ENCODE measurements at places on chromosomes 13 and 19. TPM values are rescaled to one million over a fixed set of nuclear protein-coding genes. Genes with fewer than 3 reads are reported as not detected.
A peak's percentile ranks its signal among the peaks of the same experiment; 100 is the strongest.

SCGB2B2 gene
- 0.64 TPM for total RNA-seq

DNA sequence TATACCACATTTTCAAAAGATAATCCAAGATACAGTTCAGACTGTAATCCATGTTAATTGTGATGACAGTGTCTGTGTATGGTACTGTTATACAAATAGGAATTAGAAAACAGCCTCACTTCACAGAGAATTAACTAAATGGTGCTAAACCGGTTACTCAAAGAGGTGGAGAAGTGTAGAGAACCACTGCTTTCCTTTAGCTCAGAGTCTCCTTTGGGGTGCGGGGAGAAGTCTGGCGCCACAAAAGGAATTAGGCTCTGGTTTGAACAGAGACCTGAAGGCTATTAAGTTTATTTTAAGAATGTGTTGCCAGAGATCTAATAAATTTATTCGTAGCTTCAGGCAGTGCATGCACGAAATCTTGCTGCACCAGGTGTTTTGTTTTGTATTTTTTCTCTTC, 65.8 kb downstream of the FREM2 start:
- no peaks in the 10 kb centered on the region for H3K36me3 ChIP-seq
- H3K27me3 ChIP-seq = no peaks in the 10 kb centered on the region
- DNase-seq = no peak
- no peak overlapping the region for H3K27ac ChIP-seq

DNA sequence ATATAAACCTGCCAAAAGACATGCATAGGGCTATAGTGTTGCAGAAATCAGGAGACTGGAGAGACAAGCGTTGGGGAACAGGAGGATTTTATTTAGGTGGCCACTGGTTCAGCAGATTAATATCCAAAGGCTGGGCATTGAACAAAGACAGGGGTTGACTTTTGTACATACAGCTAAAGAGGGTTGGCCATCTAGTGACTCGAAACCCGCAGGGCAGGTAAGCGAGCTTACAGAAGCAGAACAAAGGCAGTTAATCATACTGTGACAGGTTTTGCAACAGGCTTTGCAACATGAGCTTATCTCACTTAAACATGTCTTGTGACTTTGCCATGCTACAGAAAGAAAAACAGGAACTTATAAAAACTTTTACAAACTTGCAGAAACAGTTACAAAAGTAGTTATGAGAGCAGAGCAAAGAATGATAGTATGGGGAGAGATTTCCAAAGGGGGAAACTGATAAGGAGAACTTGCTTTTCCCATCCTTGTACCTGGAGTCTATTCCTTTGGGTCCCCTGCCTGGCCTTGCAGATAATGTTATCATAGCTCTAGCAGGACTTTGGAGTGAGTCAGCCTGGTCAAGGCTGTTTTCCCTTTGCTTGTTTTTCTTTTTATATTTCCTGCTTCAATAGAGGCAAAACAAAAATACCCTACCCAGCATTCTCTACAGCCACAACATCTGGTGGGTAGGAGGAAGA, 234.2 kb downstream of the PCDH17 start:
- H3K27me3 ChIP-seq = no peaks in the 10 kb centered on the region
- H3K4me3 ChIP-seq = no peak overlapping the region
- no peaks in the 10 kb centered on the region for H3K36me3 ChIP-seq

- peaks cover 27% of the 10 kb centered on the region for H3K4me1 ChIP-seq
- H3K4me3 ChIP-seq = no peak overlapping the region
- DNase-seq = no peak
Measured at GRCh38 chr19:29947871-29948270, 5.8 kb downstream of the URI1 start.

IGFLR1 gene
- 110 TPM for total RNA-seq

DNA sequence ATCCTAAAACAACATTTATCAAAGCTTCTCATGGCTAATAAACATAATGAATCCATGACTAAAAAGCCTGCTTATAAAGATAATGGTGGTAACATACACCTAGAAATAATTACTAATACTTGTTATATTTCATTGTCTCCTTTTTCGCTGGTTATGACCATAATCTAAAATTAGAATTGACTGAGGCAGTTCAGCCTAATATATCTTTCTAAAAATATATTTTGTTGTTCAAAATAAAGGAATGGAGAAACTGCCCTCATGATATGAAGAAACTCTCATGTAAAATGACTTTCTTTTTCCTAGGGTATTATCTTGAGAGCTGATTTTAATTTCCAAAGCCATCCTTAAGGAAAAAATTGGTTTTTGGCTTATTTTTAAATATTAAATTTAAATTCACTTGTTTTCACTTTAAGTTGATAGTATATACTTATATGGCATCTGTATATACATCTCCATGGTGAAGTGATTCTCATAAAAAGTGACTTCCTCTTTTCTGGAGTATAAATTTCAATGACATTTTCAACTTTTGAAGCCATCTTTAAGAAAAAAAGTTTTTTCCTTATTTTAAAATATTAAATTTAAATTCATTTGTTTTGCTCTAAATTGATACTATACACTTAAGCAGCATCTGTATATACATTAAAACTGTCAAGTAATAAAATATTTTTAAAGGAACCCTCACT, 204.6 kb downstream of the VWA8 start:
- DNase-seq = no peak
- no peaks in the 10 kb centered on the region for H3K36me3 ChIP-seq
- no peaks in the 10 kb centered on the region for H3K27me3 ChIP-seq
- no peak overlapping the region for H3K27ac ChIP-seq

PEX11G gene
- total RNA-seq = 0.99 TPM

EPN1 gene
- total RNA-seq = 68.2 TPM

CTXN1 gene
- 0.20 TPM for total RNA-seq

DNA sequence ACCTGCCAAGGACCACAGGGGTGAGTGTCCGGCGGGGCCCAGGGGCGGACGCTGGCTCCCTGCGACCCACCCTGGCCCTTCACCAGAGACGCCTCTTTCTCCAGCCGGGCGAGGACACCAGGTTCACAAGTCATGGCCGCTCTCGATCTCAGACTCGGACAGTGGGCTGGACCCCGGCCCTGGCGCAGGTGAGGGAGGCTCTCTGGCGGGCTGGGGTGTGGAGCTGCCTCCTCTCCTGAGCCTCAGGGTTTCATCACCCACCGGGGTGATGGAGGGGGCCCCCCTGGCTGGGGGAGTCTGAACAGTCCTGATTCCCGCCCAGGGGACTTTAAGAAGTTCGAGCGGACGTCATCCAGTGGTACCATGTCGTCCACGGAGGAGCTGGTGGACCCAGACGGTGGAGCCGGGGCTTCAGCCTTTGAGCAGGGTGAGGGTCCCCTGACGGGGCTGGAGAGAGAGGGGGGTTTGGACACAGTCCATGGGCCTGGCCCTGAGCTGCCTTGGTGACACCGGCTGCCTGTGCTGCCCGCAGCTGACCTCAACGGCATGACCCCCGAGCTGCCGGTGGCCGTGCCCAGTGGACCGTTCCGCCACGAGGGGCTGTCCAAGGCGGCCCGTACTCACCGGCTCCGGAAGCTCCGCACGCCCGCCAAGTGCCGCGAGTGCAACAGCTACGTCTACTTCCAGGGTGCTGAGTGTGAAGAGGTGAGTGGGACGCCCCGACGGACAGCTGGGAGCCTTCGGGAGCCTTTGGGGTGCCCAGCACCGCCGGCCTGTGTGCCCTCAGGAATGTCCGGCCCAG, 13.6 kb downstream of the ARHGAP45 start:
- DNase-seq = no peak
- H3K4me1 ChIP-seq = peaks cover 39% of the 10 kb centered on the region
- peaks cover 80% of the 10 kb centered on the region for H3K36me3 ChIP-seq
- peak overlapping the region; percentile 47 for H3K27ac ChIP-seq
- no peak overlapping the region for H3K4me3 ChIP-seq

DNA sequence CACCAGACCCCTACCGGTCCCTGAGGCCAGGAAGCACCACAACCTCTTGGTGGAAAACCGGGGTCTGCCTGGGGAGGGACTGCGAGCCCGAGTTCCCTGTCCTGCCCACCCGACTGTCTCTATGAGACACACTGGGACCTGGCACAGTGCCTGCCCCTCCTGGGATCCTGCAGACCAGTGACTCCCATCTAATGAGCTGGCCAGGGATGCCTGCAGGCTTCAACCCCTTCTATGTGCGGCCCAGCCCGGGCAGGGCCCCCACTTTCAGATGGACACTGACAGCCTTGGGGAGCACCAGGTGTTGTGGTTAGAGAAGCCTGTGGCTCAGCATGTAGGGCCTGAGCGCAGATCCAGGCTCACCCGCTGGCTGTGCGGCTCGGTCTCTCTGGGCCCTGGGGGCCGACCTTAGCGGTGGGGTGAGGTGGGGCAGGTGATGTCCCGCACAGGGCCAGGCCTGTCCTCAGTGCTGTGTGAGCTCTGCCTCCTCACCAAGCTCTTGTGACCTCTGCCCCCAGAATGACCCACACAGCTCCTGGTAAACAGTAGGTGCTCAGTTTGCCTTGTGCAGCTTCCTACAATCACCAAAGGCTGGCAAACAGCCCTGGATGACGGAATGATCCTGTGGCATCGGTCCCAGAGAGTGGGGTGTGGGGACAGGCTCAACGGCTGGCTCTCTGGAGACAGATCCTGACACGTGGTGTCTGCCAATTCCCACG, 17.9 kb upstream of the CACTIN start:
- H3K4me3 ChIP-seq = no peak overlapping the region
- H3K36me3 ChIP-seq = peaks cover 21% of the 10 kb centered on the region
- DNase-seq = no peak
- no peaks in the 10 kb centered on the region for H3K4me1 ChIP-seq
- H3K27ac ChIP-seq = no peak overlapping the region

DNA sequence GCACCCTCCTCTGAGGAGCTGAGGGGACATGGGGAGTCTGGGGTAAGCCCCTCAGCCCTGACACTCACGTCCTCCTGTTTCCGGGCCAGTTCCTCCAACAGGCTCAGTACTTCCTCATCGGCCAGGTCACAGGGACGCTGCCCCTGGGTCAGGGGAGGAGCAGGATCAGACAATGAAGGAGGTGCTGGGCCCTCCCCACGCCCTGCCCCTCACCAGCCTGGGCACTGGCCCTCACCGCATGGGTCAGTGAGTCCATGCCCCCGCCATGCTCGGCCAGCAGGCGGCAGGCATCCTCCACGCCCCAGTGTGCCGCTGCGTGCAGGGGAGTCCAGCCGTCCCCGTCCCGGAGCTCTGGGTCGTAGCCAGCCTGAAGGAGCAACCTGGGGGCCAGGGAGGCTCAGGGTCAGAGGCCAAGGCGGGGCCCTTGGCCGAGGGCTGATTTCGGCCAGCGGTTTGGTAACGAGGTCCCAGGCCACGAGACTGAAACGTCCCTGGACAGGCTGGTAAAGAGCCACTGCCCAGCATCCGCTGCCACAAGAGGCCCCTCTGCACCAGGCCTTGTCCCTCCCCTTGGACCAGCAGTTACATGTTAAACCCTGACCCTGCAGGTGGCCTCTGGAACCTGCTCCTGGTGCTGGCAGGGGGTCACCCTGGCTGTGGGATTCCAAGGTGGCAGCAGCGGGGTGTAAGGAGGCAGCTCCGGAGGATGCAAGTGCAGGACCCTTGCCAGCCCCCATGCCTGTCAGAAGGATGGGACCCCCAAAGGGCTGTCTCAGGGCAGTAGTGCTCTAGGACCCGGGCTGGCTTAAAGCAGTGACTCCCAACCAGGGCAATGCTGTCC, 18.5 kb downstream of the PPP1R12C start:
- H3K27me3 ChIP-seq = peaks cover 2% of the 10 kb centered on the region
- no peaks in the 10 kb centered on the region for H3K4me1 ChIP-seq
- H3K27ac ChIP-seq = no peak overlapping the region
- no peak for DNase-seq

RFXAP gene
- total RNA-seq = 9.0 TPM

GRCh38 chr13:37375071-37375470, 223.5 kb downstream of the POSTN start:
- H3K4me3 ChIP-seq = no peak overlapping the region
- H3K27me3 ChIP-seq = no peaks in the 10 kb centered on the region
- DNase-seq = no peak
- no peaks in the 10 kb centered on the region for H3K36me3 ChIP-seq

PSG2 gene
- not detected for total RNA-seq

DNA sequence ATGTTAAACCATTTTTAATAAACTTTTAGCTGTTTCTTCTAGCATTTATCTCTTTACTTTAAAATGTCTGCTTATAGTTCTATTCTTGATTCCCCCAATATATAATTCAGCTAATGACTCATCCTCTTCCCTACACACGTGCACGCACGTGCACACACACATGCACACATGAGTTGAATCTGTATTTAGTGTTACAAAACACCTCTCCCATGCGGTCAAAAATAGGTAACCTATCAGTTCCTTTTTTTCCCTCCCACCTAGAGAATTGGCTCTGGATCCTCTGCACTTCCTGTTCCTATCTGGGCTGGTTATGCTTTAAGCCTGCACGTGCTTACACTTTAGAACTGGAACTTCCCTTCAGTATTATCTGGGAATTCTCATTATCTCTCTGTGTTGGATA, 144.1 kb downstream of the PAN3 start:
- no peak overlapping the region for H3K27ac ChIP-seq
- no peaks in the 10 kb centered on the region for H3K36me3 ChIP-seq
- H3K4me1 ChIP-seq = no peaks in the 10 kb centered on the region
- no peak overlapping the region for H3K4me3 ChIP-seq

DNA sequence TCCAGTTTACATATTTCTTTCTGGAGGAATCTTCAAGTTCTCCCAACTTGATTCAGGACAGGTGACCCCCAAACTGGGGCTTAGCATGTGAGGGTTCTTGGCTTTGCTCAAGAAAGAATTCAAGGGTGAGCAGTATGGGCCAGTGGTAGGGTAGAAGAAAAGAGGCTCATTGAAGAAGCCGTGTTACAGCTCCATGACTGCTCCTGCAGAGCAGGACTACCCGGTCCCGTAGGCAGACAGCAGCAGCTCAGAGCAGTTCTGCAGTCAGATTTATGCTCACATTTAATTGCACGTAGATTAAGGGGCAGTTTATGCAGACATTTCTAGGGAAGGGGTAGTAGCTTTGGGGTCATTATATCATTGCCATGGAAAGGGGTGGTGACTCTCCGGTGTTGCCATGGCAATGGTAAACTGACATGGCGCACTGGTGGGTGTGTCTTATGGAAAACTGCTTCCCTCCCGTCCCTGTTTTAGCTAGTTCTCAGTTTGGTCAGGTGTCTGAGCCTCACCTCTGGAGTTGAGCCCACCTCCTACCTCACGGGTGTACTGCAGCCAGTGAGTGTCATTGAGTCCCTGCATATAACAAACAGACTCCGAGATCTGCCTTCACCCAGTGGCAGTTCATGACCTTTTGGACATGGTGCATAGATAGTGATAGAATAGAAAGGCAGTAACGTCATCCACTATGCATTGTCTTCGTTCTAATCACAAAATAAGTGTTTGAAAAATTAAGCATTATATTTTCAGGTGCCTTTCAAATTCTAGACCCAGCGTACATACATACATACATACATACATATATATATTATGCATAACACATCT, 16.0 kb upstream of the ZNF792 start:
- H3K4me3 ChIP-seq = no peak overlapping the region
- H3K27ac ChIP-seq = no peak overlapping the region
- no peaks in the 10 kb centered on the region for H3K27me3 ChIP-seq
- H3K4me1 ChIP-seq = no peaks in the 10 kb centered on the region
- DNase-seq = no peak
- no peaks in the 10 kb centered on the region for H3K36me3 ChIP-seq

DNA sequence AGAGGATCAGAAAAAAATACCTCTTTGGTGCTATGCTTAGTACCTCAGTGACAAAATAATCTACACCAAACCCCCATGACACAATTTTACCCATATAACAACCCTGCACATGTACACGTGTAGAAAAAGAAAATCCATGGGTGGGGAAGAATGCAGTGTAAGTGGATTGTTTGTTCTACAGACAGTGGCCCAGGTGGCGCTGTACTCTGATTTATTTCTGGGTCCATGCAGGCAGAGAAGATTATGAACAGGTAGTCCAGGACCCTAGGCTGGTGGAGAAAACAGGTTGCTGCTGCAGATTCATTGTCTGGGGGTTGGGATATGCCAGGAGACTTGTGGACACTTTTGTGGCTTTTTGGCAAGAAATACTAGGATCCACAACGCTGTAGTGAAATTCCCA, 9.1 kb downstream of the ZNF100 start:
- H3K4me1 ChIP-seq = no peaks in the 10 kb centered on the region
- H3K36me3 ChIP-seq = peaks cover 9% of the 10 kb centered on the region
- H3K4me3 ChIP-seq = no peak overlapping the region
- H3K27ac ChIP-seq = no peak overlapping the region

FXYD7 gene
- 24.0 TPM for total RNA-seq

Data from T-cell (primary cell).